Posterior vena cava (tissue), 2 donors: ENCODE measurements at places on chromosomes 2 and 18.
A peak's percentile ranks its signal among the peaks of the same experiment; 100 is the strongest.

- DNase-seq, result no peak
Observed at GRCh38 chr2:197423307-197423706, 11.5 kb downstream of the SF3B1 start.

DNA sequence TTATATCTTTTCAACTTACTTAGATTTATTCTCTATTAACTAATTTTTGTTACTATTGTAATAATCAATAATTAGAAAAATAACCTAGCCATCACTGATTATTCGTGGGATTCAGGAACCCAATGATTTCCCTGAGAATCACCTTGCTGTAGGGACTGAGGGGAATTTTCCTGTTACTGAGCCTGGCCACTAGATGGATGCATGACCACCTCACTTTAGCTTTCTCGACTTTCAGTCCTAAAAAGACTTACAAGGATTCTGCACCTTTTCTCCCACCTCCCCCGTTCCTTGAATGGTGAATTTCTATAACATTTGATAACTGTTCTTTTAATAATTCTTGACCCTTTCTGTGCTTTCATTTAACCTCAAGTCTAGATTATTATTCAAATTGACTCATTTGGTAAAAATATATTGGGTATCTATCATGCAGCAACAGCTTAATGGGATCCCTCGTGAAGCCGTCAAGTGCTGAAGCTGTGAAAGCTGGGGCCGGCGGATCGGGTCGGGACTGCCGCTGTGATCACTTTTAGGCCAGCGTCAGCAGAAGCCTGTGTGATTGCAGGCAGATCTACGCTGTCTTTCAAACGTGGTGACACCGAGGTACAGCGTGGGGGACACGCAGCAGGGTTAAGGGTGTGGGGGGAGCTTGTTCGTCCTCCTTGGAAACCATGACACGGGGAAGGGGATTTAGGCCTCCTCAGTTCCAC lies 38.8 kb upstream of the TMEM18 start:
- no peak for DNase-seq

DNA sequence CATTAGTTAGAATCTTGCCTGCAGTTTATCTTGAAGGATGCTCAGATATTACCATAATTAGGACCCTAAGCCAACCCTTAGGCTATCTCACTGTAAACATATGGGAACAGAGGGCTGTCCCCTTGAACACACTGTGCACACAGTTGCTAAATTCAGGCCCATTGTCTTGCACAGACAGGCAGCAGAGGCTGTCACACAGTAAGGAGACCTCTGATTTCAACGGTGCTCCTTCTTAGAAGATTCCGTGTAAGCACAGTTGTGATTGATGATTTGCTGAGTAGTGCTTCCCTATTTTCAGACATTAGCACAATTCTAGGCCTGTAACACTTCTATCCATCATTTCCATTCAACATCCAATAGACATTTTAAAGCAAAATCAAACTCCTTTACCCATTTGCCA lies 108.0 kb downstream of the RNF152 start:
- DNase-seq, result no peak

- no peak for DNase-seq
Observed at GRCh38 chr2:47964722-47965434, 58.6 kb upstream of the FBXO11 start.

GRCh38 chr2:135791418-135792190 lies 45.4 kb downstream of the LCT start:
- no peak for DNase-seq

GRCh38 chr18:39494211-39494896 lies 1928.8 kb upstream of the CELF4 start:
- no peak for DNase-seq

- DNase-seq, result peak; percentile 37
Observed at GRCh38 chr2:3277050-3277747, 100.4 kb downstream of the EIPR1 start.

- no peak for DNase-seq
Observed at GRCh38 chr2:53668624-53669026, 99.0 kb upstream of the CHAC2 start.

- DNase-seq, result no peak
Observed at GRCh38 chr2:167127135-167127534, 238.9 kb downstream of the XIRP2 start.

GRCh38 chr2:191931329-191931728 lies 84.4 kb upstream of the CAVIN2 start:
- DNase-seq, result no peak

DNA sequence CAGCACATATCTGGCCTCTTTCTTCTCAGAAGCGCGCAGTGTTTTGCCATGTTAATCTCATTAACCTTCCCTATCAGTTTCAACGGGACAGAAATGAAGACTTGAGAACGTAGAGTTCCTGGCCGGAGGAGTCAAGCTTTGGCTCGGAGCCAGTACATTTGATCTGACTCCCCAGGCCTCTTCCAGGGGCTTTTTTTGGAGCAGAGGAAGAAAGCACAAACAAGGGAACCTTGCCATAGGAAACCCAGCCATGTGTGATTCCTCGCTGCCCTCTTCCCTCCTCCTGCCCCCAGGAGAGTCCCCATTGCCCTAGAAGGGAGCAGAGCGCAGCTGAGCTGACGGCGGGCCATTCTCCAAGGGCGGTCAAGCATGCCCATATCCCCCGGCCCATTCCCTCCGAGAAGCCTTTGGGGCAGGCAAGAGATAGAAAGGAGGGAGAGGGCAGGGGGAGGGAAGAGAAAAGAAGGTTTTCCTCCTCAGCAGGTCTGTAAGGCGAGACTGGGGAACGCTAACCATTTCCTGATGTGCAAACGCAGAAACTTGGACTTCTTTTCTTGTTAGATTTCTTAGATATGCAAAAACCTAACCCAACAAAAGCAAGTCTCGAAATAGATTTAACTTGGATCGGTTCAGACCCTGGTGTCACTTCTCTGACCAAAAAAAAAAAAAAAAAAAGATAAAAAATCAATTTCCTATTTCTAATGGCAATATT lies 63.7 kb upstream of the POU3F3 start:
- DNase-seq, result no peak

DNA sequence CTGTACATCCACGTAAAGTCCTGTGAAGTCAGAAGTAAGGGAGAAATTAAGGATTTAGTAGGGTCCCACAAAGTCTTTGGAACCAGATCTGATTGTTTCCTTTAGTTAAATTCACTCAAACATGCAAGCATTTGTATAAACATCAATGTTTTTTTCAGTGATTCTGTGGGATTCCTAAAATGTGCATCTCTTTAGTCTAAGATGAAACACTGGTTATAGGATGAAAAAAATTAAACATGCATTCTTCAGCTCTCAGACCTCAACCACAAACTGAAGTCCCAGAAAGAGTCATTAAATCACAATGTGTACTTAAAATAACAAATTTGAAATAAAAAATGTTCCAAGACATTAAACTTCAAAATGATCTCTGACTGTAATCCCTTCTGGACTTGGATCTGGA lies 76.5 kb upstream of the APCDD1 start:
- DNase-seq, result no peak

GRCh38 chr18:48319801-48320638 lies 89.2 kb downstream of the ZBTB7C start:
- peak; percentile 47 for DNase-seq

- no peak for DNase-seq
Observed at GRCh38 chr2:162297925-162298552, 20.4 kb downstream of the IFIH1 start.

DNA sequence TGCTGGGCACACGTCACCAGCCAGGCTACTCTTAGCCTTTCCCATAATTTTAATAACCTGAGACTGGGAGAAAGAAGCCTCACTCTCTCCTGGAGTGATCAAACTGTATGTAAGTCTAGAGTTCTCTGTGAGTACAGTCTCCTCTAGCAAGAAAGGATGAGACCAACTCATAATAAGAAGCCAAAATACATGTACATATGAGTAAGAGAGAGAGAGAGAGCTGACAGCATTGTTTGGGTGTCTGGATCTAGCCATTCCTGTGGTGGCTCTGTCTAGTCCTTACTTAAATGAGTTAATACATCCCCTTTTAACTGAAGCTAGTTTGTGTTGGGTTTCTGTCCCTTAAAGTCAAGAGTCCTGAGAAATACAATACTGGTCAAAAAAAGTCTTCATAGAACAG lies 26.0 kb upstream of the ANXA4 start:
- no peak for DNase-seq

GRCh38 chr2:240336820-240337427 lies 98.5 kb upstream of the GPC1 start:
- peak; percentile 11 for DNase-seq

- no peak for DNase-seq
Observed at GRCh38 chr2:9951272-9951521, 296 bp upstream of the GRHL1 start.

- no peak for DNase-seq
Observed at GRCh38 chr2:39381653-39382052, 55.4 kb downstream of the MAP4K3 start.

DNA sequence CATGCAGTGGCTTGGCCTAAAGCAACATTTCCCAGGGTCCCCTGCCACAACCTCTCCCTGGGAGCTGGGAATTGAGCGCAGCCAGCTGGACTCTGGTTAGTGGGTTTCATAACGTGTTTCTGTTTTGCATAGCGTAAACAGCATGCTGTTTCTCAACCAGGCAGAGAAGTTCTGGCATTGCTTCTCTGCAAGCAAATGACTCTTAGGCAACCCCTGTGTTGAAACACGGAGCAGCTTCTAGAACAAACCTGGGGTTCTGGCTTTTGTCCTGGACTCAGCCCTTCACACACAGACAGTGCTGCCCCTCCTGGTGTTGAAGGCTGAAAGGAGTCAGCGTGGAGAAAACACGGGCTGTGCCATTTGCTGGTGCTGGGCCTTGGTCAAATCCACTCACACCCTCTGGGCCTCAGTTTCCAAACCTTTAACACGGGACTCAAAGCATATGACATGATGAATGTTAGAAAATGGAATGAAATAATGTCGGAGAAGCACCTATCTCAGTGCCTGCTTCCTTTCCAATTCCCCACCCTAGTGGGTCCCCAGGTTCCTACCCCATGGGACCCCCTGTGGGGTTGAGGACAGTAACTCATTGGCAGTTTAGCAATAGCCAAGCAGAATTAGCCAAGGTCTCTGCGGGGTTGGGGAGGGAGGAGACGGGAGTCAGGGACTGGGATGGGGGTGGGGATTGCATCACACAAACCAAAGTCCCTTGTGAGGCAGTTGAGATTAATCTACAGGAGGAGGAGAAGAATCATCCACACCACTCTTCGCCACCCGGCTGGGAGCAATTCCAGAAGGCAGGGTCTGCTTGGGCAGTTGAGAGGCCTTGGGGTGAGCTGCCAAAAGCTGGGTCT lies 30.2 kb upstream of the IL1R2 start:
- DNase-seq, result peak; percentile 93

DNA sequence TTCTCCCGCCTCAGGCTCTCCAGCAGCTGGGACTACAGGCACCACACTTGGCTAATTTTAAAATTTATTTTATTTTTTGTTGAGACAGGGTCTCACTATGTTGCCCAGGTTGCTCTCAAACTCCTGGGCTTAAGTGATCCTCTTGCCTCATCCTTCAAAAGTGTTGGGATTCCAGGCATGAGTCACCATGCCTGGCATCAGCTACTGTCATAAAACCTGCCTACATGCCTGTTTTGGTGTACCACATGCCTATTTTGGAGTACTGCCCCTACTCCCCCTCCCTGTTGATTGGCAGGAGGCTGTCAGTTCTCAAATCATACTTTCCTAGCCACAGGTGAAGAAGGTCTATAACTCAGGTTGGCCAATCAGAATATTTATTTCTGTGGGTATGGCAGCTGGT lies 64.0 kb downstream of the CHST9 start:
- DNase-seq, result no peak

GRCh38 chr18:79322441-79322840 lies 73.3 kb upstream of the NFATC1 start:
- DNase-seq, result no peak
